ENCODE measurements at places on chromosomes 5 and 9. TPM values are rescaled to one million over a fixed set of nuclear protein-coding genes. Genes with fewer than 3 reads are reported as not detected.
A peak's percentile ranks its signal among the peaks of the same experiment; 100 is the strongest.

GRCh38 chr5:94623011-94623410 lies 4.5 kb downstream of the SLF1 start:
- H3K36me3 ChIP-seq, result no peaks in the 10 kb centered on the region
- no peak overlapping the region for H3K4me3 ChIP-seq
- DNase-seq, result no peak
- H3K27me3 ChIP-seq, result no peaks in the 10 kb centered on the region
- no peak overlapping the region for H3K27ac ChIP-seq

DNA sequence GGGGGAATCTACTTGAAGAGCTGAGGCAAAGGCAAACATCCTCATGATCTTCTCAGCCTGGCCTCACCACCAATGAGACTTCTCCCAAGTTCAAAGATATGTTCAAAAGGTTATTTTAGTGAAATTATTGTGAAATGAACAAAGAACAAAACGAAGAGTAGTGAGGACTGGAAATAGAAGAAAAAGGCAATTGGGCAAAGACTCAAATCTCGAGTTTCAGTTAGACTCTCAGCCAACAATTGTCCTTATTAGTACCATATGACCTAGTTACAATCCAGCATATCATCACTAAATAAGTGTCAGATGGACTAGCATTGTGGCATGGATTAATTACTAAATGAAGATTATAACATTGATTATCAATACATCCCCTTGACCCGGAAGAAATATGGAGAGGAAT lies 9.0 kb downstream of the ZNF474 start:
- no peak overlapping the region for H3K4me3 ChIP-seq
- no peaks in the 10 kb centered on the region for H3K36me3 ChIP-seq
- no peak for DNase-seq
- no peaks in the 10 kb centered on the region for H3K4me1 ChIP-seq

Gene SARDH
- total RNA-seq, result 1.8 TPM

DNA sequence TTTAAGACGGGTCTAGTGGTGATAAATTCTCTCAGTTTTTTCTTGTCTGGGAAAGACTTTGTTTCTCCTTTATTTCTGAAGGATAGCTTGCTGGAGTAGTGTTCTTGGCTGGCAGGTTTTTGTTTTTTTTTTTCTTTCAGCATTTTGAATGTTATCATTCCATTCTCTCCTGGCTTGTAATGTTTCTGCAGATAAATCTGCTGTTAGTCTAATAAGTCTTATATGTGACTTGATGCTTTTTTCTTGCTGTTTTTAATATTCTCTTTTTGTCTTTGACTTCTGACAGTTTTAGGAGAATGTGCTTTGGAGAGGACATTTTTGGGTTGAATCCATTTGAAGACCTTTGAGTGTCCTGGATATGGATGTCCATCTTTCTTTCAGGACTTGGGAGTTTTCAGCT lies 16.0 kb downstream of the HSD17B4 start:
- DNase-seq, result no peak
- H3K4me1 ChIP-seq, result peaks cover 3% of the 10 kb centered on the region
- peaks cover 8% of the 10 kb centered on the region for H3K36me3 ChIP-seq

GRCh38 chr9:135745686-135746324 lies 43.8 kb downstream of the KCNT1 start:
- no peak overlapping the region for H3K27ac ChIP-seq
- H3K27me3 ChIP-seq, result no peaks in the 10 kb centered on the region
- DNase-seq, result no peak
- H3K4me3 ChIP-seq, result no peak overlapping the region
- H3K36me3 ChIP-seq, result no peaks in the 10 kb centered on the region

Gene PCDHB7
- 4.2 TPM for total RNA-seq

- H3K36me3 ChIP-seq, result no peaks in the 10 kb centered on the region
- no peak for DNase-seq
- no peak overlapping the region for H3K4me3 ChIP-seq
- H3K27me3 ChIP-seq, result no peaks in the 10 kb centered on the region
These were observed 22.8 kb upstream of the DUSP1 start for GRCh38 chr5:172793577-172794488.

GRCh38 chr9:4792054-4792571 lies 631 bp upstream of the RCL1 start:
- peak overlapping the region; percentile 94 for H3K4me3 ChIP-seq
- peak overlapping the region; percentile 71 for H3K27ac ChIP-seq

DNA sequence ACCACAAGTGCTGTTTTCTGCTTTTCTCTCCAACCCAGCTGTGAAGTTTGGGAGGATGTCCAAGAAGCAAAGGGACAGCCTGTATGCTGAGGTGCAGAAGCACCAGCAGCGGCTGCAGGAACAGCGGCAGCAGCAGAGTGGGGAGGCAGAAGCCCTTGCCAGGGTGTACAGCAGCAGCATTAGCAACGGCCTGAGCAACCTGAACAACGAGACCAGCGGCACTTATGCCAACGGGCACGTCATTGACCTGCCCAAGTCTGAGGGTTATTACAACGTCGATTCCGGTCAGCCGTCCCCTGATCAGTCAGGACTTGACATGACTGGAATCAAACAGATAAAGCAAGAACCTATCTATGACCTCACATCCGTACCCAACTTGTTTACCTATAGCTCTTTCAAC lies 145.2 kb downstream of the RORB start:
- DNase-seq, result no peak
- H3K36me3 ChIP-seq, result no peaks in the 10 kb centered on the region
- H3K4me3 ChIP-seq, result no peak overlapping the region
- no peaks in the 10 kb centered on the region for H3K4me1 ChIP-seq

Gene NFIL3
- 57.8 TPM for total RNA-seq

Gene INIP
- 16.1 TPM for total RNA-seq

Gene PLPPR1
- total RNA-seq, result not detected

All from thoracic aorta (tissue), 2 donors.